Smooth muscle cell of the brain vasculature (primary cell): ENCODE measurements at places on chromosomes 7 and 10.

- DNase-seq, result no peak
Measured at GRCh38 chr7:85213500-85213899, 26.6 kb upstream of the SEMA3D start.

GRCh38 chr10:70679498-70679897, 7.2 kb downstream of the ADAMTS14 start:
- no peak for DNase-seq

- no peak for DNase-seq
Measured at GRCh38 chr7:14842523-14842922, 60.0 kb downstream of the DGKB start.

DNA sequence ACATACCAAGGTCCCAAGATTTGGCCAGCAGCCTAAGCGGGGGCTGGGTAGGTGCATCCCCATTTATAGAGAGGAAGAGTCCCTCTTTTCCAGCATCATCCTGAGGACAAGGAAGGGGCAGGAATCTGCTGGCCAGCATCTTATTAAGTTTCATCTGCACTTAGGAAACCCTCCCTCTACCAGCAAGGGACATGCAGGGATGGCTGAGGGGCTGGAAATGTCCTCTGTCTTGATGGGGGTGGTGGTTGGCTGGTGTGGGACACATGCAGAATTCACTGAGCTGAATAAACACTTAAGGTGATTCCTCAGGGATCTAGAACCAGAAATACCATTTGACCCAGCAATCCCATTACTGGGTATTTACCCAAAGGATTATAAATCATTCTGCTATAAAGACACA, 42.1 kb downstream of the NOD1 start:
- DNase-seq, result no peak

DNA sequence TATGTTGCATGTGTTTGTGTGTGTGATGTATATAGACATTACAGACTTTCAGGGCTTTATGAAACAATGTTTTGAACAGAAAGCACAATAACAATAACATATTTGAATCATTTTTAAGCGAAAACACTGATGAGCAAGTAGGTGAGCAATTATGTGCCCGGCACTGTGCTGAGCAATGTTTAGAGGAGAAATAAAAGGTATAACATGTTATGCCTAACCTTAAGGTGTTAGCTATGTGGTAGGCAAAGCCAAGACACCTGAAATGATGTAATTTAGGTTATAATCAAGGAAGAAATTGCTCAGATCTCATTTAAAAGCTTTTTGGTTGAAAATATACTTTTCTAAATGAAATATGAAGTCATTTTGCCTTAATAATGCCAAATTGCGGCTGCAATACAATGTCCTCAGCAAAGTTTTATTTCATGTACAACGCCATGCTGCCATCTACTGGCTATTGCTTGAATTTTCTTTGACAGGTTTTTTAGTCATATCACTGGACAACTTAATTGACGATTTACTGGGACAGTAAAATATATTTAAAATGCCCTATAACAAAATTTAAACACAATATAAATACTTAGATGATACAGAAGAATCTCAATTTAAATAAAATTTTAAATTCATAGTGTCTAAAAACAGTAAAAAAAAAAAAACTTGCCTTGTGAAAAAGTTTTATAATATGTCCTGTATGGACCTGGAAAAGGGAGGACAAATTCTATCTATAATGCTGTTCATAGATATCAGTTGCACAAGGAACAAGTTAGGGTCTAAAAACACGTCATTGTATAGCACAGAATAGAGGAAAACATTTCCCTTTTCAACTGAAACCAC, 131.1 kb upstream of the CDK1 start:
- peak; percentile 40 for DNase-seq

DNA sequence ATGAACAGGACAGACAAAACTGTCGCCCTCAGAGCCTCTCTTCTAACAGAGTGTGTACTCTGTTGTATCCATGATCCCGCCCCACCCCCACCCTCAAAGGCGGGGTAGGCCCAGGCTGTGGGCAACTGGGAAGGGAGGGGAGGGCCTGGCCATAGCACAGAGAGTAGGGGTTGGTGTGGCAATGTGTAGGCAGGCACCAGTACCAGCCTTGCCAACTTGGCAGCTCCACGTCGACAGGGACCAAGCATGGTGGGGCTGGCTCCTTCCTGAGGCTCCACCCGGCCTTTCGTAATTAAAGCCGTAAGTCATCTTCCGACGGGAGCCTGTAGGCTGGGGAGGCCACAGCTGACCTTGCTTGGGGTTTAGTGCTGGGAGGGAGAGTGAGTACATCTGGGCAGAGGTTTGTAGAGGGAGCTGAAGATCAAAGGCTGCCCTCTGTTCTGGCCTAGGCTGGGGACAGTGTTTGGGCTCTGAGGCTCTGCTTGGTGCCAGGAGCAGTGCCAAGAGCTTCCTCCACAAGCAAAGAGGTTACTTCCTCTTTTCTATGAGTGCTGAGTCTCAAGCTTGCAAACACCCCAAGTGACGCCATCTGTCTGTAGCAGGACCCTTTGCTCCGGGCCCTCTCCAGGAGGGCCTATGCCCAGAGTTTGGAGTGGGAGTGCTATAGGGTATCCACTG, 121.6 kb downstream of the C10orf105 start:
- DNase-seq, result no peak

- DNase-seq, result no peak
Measured at GRCh38 chr10:20776384-20777118, 120.6 kb downstream of the NEBL start.

GRCh38 chr7:131890176-131890575, 333.7 kb upstream of the PODXL start:
- no peak for DNase-seq
